Activated CD4-positive, CD25-positive, alpha-beta regulatory T cell (primary cell): ENCODE measurements at places on chromosomes 11 and 22.

- DNase-seq, result no peak
Observed at GRCh38 chr22:23915290-23915689, 21.1 kb downstream of the MIF start.

DNA sequence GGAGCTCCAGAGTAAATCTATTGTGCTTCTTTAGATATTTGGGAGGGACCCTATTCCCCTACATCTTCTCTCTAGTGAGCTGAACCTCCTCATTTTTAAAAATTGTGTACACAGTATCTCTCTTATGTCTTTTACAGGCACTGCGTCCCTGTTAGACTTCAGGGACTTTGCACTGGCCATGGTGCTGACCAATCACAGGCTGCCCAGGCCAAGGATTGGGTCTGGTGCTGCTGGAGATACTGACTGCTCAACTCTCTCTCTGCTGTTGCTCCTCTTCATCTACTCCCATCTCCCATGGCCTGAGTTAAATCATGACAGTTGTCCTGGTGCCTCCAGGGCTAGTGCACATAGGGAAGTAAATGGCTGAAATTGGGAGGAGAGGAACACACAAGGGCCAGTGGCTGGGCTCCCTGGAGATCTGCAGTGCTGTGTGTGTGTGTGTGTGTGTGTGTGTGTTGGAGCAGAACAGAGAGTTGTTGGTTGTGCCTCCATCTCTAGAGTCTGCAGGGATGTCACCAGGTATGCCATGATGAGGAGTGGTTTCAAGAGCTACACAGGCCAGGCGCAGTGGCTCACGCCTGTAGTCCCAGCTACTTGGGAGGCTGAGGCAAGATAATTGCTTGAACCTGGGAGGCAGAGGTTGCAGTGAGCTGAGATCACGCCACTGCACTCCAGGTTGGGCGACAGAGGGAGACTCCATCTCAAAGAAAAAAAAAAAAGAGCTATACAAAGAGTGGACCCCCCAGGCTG, 155.3 kb downstream of the ST3GAL4 start:
- no peak for DNase-seq

- no peak for DNase-seq
Observed at GRCh38 chr11:9687711-9688477, 24.0 kb downstream of the SWAP70 start.

GRCh38 chr11:59810911-59811259, 307 bp upstream of the MRPL16 start:
- no peak for DNase-seq

- DNase-seq, result no peak
Observed at GRCh38 chr11:100208207-100208606, 478.9 kb upstream of the ARHGAP42 start.

- no peak for DNase-seq
Observed at GRCh38 chr22:46619240-46619829, 851 bp upstream of the GRAMD4 start.

GRCh38 chr11:12159351-12160099, 49.1 kb downstream of the MICAL2 start:
- no peak for DNase-seq

DNA sequence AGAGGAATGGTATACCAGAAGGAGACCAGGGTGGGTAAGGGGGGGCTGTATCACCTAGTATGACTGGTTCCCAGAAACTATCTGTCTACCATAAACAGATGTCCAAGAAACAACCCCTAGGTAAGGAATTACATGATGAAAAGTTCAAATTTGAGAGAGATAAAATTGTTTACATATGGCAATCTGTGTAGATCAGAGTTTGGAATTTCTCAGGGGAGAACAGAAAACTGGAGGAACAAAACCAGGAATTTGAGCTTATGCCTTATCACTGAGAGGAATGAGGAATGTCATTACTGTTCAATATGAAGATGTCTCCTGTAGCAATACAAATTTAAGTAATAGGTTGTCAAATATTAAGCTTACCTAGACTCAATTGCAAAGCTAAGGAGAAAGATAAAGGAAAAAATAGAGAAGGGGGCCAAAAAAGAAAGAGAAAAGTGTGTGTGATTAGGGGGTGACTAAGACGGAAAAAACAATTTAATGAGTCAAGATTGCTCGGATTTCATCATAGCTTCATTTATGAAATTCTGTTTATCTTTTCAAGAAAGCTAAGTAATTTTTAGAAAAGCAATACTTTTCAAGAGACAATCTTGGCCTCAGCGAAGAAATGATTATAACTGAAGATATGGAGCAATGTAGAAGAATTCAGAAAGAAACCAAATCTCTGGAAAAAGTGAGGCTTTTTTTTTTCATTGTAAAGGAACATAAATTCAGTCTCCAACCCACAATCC, 117.8 kb downstream of the APOL5 start:
- no peak for DNase-seq

- DNase-seq, result no peak
Observed at GRCh38 chr11:132564091-132564885, 968.0 kb downstream of the OPCML start.

- no peak for DNase-seq
Observed at GRCh38 chr11:79686703-79687419, 246.0 kb upstream of the TENM4 start.

- DNase-seq, result no peak
Observed at GRCh38 chr22:19674129-19674928, 40.0 kb upstream of the SEPTIN5 start.

GRCh38 chr11:82046778-82047177, 686.9 kb downstream of the FAM181B start:
- no peak for DNase-seq

DNA sequence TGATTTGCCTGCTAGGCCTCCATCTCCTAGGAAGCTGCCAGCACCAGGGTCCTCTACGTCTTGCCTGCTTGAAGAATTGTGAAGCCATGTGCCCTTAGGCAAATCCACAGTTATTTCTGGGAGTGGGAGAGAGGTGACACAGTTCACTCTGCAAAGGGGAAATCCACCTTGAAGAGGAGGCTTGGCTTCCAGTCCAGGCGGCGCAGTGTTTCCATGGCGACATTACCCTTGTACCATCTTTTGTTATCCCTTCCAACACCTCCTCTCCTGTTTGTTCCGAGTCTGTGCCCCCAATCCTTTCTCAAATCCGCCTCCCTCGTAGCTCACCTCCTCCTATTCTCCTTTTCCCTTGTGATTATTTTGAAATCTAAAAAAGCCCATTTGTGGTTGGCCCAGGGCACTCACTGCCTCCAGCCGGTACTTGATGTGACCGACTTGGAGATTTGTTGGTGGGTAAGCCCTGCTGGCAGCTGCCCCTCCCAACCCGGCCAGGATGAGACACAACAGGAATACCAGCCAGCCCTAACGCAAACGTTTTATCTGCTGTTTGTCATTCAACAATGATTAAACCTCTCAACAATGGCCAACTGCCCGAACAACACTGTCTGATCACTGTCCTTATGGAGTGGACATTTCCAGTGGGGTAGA, 18.4 kb downstream of the SYT13 start:
- DNase-seq, result no peak

DNA sequence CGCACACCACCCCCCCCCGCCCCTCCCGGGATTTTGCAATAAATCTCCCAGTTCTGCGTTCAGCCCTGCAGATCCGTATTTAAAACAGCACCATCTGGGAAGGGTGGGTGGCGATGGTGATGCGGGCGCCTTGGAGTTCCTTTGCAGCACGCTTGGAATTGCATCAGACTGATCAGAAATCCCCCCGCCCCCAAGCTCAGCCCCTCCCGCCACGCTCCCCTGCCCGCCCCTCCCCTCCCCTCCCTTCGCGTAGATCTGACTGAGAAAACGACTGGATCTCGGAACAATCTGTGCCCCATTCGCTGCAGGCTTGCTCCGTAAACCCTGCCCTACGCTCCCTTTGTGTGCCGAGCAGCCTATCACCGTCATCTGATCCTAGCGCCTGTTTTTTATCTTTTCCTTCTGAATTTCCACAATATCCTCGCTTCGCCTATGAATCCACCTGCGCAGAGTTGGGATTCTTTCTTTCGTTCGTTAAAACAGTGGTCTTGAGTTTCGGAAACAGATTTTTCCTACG, 18.1 kb upstream of the BDNF start:
- no peak for DNase-seq

DNA sequence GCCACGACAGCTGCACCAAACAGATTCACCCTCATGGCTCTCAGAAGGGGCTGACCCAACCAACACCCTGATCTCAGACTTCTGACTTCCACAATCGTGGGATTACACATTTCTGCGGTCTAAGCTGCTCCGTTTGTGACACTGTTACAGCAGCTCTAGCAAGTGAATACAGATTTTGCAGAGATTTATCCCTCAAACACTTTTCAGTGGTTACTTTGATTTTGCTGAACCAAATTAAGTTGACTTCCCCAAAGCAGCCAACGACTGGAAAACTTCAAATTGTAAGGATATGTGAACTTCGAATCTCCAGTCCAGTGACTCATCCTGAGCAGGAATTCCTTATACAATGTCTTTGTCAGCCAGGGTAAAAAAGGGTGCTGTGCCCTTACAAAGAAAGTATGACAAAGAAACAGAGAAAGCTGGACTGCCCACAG, 14.8 kb upstream of the INCENP start:
- DNase-seq, result no peak

DNA sequence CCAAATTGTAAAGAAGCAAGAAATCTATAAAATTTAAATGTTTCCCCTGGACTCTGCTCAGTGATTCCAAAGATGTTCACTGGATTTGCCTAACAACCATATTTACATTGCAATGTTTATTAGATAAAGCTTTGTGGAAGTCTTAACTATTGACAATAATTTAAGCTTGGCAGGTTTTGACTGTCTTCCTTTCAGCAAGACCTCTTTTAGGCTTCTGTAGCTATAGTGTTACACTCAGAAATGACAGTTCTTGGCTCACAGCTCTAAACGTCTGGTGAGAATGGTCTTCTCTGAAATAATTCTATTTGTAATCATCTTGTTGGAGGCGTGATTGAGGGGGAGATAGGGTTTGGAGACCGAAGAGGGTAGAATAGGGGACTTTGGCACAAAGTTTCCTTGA, 44.8 kb upstream of the CRTAM start:
- DNase-seq, result no peak

- no peak for DNase-seq
Observed at GRCh38 chr11:31968461-31969358, 122.2 kb upstream of the RCN1 start.

DNA sequence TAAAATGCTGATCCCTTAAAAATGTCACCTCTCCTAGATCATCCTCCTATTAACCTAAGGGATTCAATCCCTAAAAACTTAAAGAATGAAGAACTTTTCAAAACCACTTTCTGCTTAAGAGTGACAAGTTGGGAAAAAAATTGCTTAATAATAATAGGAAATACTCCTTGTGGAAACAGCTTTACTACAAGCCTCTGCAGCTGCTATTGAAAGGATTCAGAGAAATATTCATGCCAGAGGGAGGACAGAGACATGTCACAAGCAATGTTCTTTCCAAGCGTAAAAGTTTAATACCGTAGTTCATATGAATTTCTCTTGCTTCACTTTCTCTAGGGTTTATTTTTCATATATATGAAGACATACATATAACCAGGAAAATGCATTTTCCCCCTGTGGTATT, 98.2 kb downstream of the ARHGAP20 start:
- DNase-seq, result no peak

DNA sequence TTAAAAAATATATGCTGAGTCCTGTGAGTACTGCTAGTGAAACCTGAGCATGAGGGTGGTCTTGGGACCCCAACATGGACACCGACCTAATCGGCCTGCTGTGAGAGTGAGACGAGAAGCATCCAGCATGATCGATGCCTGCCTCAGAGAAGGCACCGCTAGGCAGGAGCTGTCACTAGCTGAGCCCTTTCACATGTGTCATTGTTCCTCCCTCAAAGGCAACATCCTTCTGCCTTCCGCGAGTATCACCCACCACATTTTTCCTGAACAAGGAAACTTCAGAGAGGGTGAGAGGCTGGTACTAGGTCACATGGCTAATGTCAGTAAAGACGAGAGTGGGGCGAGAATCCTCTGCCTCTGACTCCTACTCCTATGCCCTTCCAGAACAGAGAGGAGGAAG, 35.6 kb downstream of the AP1B1 start:
- no peak for DNase-seq

- DNase-seq, result no peak
Observed at GRCh38 chr11:70040869-70041501, 37.1 kb upstream of the ANO1 start.

- DNase-seq, result no peak
Observed at GRCh38 chr11:104594228-104594958, 303.9 kb downstream of the CASP12 start.

DNA sequence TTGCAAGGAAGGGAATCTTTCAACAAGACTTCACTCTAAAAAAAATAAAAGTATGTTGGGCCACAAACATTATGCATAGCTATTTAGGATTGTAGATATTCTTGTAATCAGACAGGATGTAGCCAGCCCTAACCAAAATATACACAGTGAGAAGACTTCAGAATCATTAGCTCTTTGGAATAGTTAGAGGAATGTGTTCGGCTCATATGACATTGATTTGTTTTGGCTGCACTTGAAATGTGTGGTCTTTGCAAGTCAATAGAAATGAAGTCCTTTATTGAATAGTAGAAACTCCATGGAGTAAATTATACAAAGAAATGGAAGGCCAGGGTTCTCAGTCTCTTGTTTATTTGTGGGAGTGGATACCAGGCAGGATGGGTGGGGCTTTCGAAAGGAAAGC, 692.1 kb downstream of the NTM start:
- DNase-seq, result no peak

DNA sequence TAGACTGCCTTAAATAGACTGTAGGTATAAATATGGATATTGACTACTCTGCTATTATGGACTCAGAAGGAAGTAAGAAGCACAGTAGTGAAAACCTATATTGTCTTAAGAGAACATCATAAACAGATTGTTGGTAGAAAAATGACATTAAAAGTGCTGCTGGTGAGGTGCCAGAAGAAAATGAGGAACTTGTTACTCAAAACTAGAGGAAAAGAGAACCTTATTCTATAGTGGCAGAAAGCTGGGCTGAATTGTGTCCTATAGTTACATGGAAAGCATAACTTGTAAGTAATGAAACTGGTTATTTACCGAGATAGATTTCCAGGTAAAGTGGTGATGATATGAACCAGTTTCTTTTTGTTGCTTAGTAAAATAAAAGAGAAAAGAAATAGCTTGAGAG, 109.7 kb upstream of the CTSC start:
- DNase-seq, result no peak

DNA sequence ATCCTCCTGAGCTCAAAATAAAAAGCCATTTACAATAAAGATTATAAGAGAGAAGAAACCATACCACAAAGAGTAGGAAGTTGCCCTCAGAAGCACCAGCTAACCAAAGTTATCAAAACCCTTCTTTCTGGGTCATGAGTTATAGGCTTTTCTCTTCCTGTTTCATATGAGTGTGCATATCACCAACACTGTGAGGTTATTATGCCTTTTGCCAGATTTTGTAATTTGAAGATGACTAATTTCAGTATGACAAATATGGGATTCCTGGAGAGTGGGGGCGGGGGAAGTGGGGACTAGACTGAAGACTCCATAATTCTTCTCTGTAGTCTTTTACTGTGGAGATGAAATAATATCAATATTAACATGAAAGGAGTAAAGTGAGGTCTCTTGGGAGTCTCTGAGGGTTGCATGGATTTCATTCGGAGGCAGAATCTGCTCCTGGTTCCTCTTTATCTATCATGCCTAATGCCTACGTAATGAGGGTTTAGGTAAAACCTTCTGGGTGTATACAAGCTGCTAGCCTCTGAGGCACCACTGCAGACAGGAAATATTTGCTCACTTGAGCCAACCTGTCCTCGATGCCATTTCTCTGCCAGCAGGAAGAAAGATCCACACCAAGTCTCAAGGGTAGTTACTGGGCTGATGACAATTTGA, 2.1 kb downstream of the LPXN start:
- DNase-seq, result no peak

- no peak for DNase-seq
Observed at GRCh38 chr11:122984186-122985011, 2.8 kb upstream of the BSX start.
